ENCODE measurements at places on chromosomes 7 and 10. TPM values are rescaled to one million over a fixed set of nuclear protein-coding genes. Genes with fewer than 3 reads are reported as not detected.

DNA sequence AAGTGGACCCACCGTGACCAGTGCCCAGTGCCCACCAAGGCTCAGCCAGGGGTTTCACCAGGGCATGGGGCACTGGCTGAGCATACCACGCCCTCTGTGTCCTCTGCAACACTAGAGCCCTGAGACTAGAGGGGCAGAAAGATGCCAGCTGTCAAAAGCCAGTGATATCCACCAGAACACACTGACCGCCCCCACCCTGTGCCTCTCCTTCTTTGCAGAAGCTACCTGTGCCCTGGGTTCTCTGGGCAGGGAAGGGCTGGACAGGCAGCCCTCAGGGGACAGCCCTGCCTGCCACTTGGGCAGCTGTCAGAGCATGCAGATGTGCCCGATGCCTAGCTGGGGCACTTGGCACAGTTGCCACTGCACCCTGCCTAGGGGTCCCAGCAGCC is 494 bp downstream of the VSIR start:
- H3K27me3 ChIP-seq: no peaks in the 10 kb centered on the region
- H3K4me3 ChIP-seq: peak overlapping the region; percentile 98
- H3K36me3 ChIP-seq: peaks cover 15% of the 10 kb centered on the region
- H3K4me1 ChIP-seq: peaks cover 73% of the 10 kb centered on the region
- no peak for DNase-seq
- peak overlapping the region; percentile 96 for H3K27ac ChIP-seq

DNA sequence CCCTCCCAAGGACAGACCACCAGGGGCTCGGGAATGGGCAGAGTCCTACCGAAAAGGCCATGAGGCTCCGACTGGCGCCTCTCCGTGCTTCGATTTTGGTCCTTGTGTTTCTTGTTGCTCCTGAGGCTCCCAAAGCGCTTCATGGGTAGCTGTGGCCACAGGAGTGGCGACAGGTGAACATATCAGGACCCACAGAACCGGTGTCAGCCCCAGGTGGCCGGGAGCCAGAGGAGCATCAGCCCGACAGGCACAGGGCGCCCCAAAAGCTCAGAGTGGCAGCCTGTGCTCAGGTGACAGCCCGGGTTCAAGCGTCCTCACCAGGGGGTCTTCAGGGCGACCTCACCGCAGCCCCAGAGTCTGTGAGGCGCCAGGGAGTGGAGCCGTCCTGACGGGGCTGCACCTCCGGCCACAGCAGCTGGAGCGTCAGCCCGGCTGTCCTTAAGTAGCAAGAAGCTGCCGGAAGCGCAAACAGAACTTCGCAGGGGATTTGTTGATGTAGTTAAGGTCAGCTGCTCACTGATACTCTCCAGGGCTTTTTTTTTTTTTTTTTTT is 141.0 kb downstream of the PRKAG2 start:
- no peak overlapping the region for H3K4me3 ChIP-seq
- H3K4me1 ChIP-seq: no peaks in the 10 kb centered on the region
- no peaks in the 10 kb centered on the region for H3K27me3 ChIP-seq

DNA sequence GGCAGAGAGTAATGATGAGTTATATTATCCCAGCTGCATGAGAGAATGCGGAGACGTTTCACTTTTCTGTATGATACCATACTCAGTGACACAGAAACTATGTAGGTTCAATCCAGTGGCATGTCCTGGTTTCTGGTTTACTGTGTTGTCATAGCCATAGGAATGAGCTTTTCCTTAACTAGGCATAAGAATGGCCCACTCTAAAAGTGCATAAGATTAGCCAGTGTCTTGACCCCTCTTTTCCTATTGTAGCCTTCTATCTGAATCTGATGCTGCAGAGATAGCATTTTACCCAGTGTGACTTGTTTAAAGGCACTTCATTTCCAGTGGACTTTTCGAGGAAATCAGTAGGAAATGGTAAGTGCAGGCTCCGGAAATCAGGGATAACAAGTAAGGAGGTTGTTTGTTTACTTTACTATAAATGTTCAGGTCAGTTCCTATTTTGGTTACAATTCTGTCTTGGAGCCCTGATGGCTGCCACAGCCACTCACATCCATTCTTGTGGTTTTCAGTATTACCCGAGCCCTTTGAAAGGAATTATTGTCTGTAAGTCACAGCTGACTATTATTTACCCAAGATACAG is 70.5 kb downstream of the SEMA3A start:
- no peak for DNase-seq
- no peak overlapping the region for H3K27ac ChIP-seq
- no peaks in the 10 kb centered on the region for H3K36me3 ChIP-seq
- H3K27me3 ChIP-seq: no peaks in the 10 kb centered on the region
- no peaks in the 10 kb centered on the region for H3K4me1 ChIP-seq
- H3K4me3 ChIP-seq: no peak overlapping the region

GPR15LG gene
- total RNA-seq: not detected
